ENCODE measurements at places on chromosomes 7 and 10.

- H3K4me1 ChIP-seq, result peaks cover 6% of the 10 kb centered on the region
- H3K27me3 ChIP-seq, result no peaks in the 10 kb centered on the region
- H3K27ac ChIP-seq, result peak overlapping the region; percentile 86
- peak; percentile 66 for DNase-seq
- no peaks in the 10 kb centered on the region for H3K36me3 ChIP-seq
Observed at GRCh38 chr10:50990568-50991455, 83.5 kb upstream of the PRKG1 start.

GRCh38 chr10:34635111-34635510 is 180.0 kb downstream of the PARD3 start:
- no peak for DNase-seq
- H3K27ac ChIP-seq, result no peak overlapping the region
- no peak overlapping the region for H3K4me3 ChIP-seq
- no peaks in the 10 kb centered on the region for H3K27me3 ChIP-seq

DNA sequence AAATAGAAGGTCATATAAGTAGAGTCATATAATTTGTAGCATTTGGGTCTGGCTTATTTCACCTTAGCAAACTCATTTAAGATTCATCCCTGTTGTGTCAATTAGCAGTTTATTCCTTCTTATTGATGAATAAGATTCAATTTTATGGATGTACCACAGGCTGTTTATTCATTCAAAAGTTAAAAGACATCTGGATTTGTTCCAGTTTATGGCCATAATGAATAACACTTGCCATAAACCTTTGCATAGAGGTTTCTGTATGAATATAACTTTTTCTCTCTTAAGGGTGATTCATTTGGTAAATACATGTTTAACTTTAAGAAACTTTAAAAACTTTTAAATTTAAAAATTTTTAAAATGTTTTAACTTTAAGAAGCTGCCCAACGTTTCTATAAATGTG is 66.4 kb downstream of the CPED1 start:
- H3K4me1 ChIP-seq, result no peaks in the 10 kb centered on the region
- no peak overlapping the region for H3K4me3 ChIP-seq
- no peaks in the 10 kb centered on the region for H3K36me3 ChIP-seq
- no peak for DNase-seq

DNA sequence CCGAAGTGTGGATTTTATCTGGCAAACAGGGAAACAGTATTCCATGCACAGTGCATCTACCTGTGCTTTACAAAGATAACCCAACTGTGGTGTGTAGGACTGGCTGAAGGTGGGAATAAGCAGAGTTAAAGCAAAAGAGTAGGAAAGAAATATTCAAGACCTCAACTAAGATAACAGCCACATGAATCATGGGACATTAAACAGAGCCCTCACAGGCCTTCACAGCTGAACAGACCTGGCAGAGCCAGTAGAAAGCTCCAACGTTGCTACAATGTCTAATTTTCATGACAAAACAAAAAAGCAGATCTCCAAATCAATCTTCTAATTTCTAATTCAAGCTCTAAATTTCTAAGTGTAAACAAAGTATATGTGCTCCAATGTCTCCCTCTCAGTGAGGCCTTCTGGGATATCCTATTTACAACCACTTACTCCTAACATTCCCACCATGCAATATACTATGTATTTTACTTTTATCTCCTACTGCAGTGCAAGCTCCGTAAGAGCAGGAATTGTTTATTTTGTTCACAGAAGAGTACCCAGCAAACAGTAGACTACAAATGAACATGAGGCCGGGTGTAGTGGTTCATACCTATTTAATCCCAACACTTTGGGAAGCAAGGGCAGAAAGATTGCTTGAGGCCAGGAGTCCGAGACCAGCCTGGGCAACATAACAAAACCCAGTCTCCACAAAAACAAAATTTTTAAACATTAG is 63.5 kb downstream of the UBE2H start:
- no peak overlapping the region for H3K4me3 ChIP-seq
- peaks cover 14% of the 10 kb centered on the region for H3K4me1 ChIP-seq
- DNase-seq, result no peak
- H3K27me3 ChIP-seq, result no peaks in the 10 kb centered on the region
